ENCODE measurements at places on chromosomes 2 and 18.

GRCh38 chr2:68282811-68283418 lies 30.6 kb upstream of the PPP3R1 start:
- DNase-seq = peak; percentile 72

GRCh38 chr2:38602136-38602731 lies 494 bp downstream of the HNRNPLL start:
- peak; percentile 66 for DNase-seq

- DNase-seq = peak; percentile 19
These were observed 156.8 kb downstream of the PAX3 start for GRCh38 chr2:222142027-222142426.

DNA sequence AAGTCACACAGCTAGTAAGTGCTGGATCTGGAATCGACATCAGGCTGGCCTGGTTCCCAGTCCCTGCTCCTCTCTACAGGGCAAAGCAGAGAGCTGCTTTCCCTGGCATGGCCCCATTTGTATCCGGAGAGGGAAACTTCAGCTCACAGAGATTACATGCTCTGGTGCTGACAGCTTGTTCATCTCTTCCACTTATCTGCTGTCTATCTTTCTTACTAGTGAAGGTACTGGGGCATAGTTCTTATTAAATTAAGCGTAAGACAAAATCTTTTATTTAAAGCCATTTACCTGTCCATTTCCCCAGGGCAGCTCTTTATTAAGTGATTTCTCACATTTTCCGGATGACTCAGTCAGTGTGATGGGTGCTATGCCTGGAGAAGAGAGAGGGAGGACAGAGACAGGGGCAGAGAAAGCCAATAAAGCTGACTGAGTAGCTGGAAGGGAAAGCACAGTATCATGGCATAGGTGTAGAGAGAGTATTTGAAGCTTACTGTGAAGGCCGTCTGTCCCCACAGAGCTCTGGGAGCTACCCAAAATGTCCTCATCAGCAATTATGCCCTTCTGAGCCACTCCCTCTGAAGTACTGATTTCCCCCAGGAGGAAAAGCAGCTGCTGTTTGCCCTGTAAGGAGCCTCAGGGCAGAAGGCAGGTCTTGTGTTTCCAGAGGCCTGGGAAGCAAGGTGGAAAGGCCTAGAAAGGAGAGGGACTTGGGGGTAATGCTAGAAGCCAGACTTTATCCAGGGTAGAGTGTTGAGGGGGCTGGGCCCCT lies 44.1 kb upstream of the EPAS1 start:
- peak; percentile 66 for DNase-seq

GRCh38 chr18:42176599-42176998 lies 221.6 kb downstream of the PIK3C3 start:
- no peak for DNase-seq

DNA sequence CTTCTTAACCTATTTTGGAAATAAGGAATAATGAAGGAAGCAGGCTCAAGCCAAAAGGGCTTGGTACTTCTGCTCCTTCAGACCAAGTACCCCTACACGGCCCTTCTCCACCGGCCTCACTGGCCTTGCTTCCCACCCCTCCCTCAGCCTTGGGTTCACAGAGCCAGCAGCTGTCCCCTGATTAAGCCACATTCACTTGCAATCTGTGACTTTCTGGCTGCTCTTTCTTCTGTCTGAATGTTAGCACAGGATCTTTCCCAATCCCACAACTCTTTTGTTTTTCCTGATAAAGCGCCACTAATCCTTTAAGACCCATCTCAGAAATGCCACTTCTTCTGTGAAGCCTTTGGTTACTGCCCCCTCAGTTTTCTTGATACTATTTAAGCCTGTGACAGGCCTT lies 52.4 kb downstream of the REEP1 start:
- no peak for DNase-seq

DNA sequence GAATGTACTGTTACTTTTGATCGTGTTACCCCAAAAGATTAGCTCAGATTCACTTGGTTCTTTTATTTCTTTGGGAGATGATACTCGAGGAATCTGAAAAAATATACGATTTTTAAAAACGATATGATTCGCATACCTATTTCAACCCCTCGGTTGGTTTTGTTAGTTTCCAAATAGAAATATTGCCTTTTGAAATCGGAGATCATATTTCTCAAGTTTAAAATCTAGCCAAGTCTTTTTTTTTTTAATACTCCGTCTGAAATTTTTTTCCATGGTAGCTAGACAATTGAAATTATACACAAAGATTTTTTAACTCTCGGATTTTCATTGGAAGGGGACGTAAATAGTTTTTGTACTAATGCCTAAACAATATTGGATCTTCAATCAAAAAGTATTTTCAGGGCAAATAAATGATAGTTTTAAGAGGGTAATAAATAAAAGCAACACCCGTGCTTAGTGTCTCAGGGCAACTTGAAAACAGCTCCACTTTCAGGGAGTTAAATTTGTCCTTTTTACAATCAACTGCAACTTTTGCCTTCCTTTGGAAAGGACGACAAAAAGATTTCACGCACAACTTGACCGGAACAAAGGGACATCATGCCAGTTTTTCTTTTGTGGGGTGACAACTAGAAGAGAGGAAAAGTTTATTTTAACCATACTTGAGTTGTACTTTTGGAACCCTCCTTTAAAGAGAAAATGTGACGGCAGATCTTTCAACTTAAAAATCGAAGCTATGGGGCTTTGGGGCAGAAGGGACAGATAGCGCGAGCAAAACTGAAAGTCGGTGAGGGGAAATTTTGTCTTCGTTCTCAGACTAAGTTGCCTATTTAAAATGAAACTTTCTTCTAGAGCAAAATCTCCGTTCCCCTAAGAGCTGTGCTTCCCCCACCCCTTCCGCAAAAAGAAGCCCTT lies 5.8 kb upstream of the ONECUT2 start:
- no peak for DNase-seq

DNA sequence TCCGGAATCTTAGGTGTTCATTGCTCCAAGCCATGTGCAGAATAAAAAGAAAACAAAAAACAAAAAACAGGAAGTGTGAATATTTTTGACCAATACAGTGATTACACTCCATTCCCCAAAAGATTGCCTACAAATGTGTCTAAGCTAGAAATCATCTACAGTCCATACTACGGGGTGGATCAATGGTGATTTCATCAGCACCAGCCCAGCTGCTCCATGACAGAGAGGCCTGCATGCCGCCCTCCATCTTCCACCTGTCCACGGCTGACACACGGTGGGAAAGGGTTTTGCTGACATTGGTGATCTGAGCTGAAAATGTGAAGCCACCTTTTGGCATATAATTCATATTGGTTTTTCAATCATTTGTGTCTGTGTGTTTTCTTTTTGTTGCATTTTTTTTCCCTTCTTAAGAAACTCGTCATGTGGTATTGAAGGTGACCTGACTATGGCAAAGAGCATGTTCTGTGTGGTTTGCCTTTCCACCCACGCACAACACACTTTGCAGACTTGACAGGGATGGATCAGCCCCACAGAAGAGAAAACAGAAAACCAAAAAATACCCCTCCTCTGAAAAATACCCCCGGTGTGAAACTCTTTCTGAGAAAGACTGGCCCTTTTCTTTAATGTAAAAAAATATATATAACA lies 533.1 kb downstream of the RNF144A start:
- DNase-seq = no peak

- no peak for DNase-seq
These were observed 147.7 kb upstream of the SP5 start for GRCh38 chr2:170567429-170567828.

GRCh38 chr2:45675263-45675812 lies 23.9 kb downstream of the PRKCE start:
- DNase-seq = peak; percentile 78

DNA sequence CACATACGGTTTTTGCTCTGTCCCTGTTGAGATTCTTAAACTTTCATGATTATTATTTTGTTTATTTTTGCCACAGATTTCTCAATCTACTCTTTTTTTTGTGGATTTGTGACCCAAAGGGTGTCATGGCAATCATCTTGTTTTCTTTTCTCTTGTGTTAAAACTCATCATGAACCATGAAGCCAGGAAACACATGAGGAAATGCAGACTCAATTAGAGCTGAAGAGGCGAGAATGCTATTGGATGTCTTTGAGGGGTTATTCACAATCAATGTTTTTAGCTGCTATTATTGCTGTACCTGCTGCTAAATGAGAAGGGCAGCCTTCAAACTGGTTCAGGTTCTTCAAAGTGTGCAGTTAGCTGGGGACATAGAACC lies 99.5 kb upstream of the MMADHC start:
- no peak for DNase-seq

GRCh38 chr2:191501561-191502168 lies 176.3 kb upstream of the NABP1 start:
- peak; percentile 47 for DNase-seq

- DNase-seq = no peak
These were observed 20.6 kb downstream of the FIGN start for GRCh38 chr2:163715199-163715598.

DNA sequence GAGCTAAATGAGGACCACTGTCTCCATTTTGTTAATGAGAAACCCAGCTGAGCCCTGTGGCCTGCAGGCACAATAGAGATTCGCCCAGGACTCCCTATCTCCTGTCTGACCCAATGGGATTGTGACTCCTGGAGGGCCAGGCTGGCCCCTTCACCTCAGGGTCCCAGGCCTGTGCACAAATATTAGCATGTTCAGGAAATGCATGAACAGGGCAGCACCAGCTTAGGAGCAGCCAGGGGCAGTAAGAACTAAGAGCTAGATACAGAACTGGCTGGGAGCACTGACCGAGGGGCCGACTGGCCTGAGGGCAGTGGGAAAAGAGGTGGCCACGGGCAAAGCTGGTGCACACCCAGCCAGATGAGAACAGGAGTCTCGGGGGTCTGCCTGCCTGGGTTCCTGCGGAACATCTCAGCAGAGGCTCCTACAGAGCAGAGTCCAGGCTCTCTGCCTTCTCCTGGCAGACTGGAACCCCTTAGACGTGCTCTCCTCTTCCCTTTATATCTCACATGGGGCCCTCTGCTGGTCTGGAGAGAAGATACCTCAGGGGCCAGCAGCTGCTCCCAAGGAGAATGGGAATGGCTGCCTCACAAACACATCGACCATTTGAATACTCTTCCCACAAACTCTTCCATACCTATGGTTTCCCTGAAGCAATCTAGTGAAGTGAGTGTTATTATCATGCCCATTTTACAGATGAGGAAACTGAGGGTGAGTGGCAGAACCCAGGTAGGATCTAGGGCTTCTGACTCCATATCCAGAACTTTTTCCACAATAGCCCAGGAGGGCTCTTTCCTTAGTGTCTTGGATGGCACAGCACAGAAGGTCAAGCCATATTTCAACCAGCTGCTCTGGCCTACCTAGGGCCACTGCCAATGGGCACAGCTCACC lies 77.6 kb upstream of the OTOF start:
- no peak for DNase-seq

DNA sequence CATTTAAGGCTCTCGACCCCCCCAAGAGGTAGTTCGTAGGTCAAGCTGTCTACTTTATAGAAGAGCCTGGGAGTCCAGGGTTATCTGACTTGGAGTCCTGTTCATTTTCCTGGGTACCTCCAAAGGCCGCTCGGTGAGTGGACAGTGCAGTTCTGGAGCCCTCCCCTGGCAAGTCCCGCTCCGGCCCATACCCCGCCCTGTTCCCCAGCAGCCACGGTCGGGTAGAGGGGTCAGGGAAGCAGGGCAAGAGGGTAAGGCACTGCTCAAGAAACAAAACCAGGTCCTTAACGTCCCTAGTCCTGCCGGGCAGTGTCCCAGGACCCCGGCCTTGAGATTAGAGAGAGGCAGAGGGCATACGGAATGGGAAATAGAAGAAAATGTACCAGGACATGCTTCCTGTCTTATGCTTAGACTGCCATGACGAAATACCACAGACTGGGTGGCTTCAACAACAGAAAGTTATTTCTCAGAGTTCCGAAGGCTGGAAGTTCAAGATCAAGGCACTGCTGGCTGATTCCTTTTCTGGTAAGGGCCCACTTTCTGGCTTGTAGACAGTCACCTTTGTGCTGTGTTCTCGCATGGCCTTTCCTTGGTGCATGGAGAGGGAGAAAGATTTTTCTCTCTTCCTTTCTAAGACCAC lies 5.4 kb upstream of the HPCAL1 start:
- DNase-seq = no peak

- DNase-seq = peak; percentile 67
These were observed 56.5 kb upstream of the ERBB4 start for GRCh38 chr2:212595036-212595654.

DNA sequence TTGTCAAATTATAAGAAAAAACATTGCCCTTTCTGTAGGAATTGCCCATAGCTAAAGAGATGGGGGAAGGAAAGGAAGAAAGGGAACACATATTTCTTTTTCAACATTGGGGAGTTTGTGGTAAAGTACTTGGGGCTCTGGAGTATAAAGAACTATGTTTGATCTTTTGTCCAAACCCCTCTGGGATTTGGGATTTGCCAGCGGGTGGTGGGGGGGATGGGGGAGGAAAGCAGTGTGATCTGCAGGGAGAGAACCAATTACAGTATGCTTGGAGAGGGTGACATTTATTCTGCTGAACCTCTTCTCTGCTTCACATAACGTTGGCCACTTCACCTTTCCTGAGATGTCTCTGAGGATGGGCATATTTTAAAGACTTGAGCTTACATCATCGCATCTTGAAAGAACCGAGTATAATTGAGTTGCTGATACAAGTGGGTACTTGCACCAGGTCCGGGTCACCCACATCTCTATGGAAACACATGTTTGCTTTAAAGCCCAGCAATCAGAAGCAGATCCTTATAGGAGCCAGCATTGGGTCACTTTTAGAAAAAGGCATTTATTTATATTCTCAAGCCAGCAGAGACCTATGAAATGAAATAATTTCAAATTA lies 73.1 kb downstream of the SPATS2L start:
- no peak for DNase-seq

DNA sequence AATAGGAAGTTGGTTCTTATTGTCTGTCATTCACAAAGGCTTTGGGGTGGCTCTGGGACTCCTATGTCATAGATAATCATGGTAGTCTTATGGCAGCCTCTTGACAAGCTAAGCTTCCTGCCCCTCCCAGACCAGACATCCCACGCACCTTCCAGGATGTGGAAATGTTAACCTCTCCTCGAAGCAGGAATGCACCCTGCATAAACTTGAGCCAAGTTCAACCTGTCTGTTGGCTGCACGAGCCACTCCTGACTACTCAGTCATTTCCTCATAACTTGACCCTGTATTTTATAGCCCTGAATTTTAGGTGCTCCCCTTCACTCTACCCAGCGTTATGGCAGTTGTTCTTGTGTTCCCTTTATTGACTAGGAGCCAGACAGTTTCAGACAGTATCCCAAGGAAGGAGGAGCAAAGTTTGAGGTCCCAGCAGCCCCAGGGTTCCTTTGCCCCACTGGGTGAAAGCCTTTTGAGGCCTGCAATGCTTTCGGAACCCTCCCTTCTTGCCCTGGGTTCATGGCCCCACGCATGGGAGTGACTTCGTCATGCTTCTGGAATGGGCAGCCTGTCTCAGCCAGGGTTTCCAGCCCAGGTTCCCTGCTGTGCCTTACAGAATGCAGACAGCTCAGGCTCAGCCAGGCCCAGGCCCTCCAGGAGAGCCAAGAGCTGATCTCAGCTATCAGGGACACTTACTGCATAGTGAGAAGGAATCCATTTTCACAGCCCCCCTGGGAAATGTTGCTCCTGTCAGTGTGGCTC lies 15.6 kb upstream of the INO80C start:
- DNase-seq = no peak

GRCh38 chr18:50429207-50429948 lies 54.5 kb downstream of the SKA1 start:
- peak; percentile 74 for DNase-seq
